H9 (cell line): ENCODE measurements at places on chromosomes 12 and 14. TPM values are rescaled to one million over a fixed set of nuclear protein-coding genes. Genes with fewer than 3 reads are reported as not detected.

The KRT86 gene
- total RNA-seq: not detected in 2 replicates

The RFX4 gene
- 0.13 and 0.57 TPM in 2 replicates for total RNA-seq

The KRT71 gene
- not detected in 2 replicates for total RNA-seq

The KRT78 gene
- not detected in 2 replicates for total RNA-seq

The HDAC7 gene
- 69.3 and 72.1 TPM in 2 replicates for total RNA-seq

The RTL1 gene
- not detected in 2 replicates for total RNA-seq

DNA sequence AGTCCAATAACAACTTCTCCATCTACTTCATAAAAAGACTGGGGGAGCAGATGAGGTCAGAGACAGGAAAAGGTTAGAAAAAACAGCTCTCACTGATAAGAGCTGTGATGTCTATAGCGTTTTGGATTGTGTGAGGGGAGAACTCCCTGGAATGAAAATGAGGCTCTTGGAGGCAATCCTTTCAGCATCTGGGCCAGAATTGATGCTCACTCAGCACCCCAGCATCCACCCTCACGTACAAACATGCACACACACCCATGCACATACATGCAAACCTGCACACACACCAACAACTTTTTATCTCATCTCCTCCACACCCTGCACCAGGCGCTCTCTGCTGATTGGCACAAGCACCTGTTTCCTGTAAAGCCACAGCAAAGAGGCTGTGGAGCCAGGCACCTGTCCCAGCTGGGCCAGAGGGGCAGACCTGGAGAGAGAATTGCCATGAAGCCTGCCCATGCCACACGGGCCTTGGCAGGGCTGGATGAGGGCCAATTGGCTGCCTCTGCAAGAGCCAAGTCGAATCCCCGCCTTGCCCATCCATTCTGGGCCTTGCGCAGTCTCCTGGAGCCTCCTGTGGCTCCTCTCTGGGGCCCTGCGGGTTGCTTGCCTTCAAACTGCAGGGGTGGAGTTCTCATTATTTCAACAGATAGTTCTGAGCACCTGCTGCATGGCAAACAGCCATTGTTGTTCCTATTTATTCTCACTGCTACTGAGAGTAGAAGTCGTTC is 53.1 kb downstream of the SYNE3 start:
- DNase-seq: no peak

GRCh38 chr12:49130151-49131050 is 794 bp downstream of the TUBA1B start:
- peak; percentile 97 for DNase-seq

DNA sequence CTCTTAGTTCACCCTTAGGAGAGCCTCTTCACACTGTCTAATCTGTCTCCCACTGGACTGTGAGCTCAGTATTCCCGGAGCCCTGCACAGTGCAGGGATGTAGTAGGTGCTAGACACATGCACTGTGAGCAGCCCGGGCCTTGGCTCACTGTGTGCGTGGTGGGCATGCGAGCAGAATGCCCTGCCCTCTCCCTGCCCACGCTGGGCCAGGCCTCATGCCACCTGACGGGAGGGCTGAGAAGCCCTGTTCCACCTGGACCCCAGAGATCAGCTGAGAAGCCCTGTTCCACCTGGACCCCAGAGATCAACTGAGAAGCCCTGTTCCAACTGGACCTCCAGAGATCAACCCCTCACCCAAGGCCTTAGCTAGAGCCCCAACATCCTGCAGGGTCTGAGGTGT is 10.9 kb downstream of the RPS6KL1 start:
- no peak for DNase-seq

GRCh38 chr12:52191841-52192791 is at the start of gene KRT80:
KRT80 (minus strand) TSS chr12:52192014; CDS start chr12:52191902, 112 bp downstream.
- no peak for DNase-seq

DNA sequence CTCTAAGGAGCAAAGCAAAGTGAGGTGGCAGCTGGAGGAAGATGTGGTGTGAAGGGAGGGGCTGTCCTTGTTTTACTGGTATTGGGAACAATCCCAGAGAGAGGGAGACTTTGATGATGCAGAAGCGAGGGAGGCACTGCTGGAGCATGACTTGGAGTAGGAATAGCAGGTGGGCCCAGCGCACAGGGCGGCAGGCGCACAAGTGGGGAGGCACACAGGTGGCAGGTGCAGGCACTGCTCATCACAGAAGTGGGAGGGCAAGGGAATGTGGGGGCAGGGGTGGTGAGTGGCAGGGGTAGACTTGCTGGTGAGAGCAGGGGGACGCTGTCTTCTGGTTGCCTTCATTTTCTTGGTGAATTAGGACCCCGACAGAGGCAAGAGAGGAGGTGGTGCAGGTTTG is 11.5 kb upstream of the IFI27 start:
- DNase-seq: peak; percentile 8

- no peak for DNase-seq
Measured at GRCh38 chr14:21258005-21258888, 11.0 kb downstream of the HNRNPC start.

DNA sequence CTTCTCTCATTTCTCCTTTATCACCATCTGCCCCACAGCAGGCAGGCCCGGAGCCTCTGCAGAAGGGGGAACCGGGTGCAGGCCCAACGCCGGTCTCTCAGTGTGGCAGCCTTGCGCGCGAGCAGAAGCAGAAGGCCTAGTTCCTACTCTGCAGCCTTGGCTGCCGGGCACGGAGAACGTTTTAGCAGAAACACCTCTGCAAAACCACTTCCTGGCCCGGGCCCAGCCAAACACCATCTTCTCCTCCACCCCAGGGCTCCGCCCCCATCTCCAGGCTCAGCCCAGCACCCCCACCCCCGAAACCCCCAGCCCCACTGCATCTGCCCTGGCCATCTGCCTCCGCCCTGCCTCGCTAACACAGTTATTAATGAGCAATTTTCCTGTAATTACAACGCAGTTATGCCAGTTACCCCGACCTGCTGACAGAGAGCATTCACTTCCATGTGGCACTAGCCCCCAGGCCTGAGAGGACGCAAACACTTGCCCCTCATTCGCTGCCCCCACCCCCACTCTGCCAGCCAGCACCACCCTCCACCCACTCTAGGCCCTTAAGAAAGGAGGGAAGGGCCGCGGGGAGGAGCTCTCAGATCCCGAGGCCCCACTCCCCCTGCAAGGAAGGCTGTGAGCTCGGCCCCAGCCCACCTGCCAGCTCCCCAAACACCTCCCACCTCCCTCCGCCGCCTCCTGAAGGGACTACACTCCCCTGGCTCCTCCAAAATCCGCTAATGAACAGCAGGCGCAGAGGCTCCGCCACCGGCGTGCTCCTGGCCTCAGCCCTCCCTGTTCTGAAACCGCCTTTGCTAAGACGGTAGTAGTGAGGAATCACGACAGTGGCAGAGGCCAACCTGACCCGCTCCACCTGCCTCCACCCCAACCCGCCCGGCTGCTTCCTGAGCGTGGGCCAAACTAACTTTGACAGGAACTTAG is 44.7 kb upstream of the FBRSL1 start:
- DNase-seq: peak; percentile 62

DNA sequence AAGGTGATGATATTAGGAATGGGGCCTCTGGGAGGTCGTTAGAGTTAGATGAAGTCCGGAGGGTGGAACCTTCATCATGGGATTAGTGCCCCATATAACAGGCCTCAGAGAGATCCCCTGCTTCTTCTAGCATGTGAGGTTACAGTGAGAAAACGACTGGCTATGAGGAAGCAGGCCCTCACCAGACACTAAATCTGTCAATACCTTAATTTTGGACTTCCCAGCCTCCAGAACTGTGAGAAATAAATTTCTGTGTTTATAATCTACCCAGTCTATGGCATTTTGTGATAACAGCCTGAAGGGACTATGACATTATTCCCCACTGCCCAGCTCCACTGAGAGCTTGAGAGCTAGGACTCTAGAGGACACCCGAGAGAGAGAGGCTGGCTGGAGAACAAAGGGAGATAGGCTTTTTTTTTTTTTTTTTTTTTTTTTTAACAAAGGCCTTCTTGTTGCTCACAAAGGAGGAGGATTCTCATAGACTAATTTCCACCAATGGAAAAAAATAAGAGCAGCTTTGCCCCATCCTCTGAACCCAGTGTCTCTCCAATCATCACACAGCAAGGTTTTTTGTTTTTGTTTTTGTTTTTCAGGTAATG is 87.8 kb upstream of the EEA1 start:
- no peak for DNase-seq

- DNase-seq: peak; percentile 70
Measured at GRCh38 chr14:96038920-96039632, at the start of gene C14orf132. C14orf132 (plus strand) TSS chr14:96039362; CDS start chr14:96039501, 139 bp downstream.

DNA sequence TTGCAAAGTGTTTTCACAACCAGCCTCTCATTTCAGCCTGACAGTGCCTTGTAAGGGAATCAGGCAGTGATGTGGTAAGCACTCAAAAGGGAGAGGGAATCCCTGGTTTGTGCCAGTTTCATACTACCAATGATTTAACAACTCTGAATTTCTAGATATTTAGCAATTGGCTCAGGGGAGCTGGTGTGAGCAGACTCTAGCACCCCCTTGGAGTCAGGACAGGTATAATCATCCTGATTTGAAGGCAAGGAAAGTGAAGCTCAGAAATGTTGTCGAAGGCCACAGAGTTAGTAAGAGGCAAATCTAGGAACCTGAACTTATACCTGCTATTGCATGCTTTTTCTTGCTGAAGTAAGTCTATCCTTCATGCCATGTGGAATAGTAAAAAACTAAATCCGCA is 63.1 kb upstream of the DACT1 start:
- DNase-seq: no peak

- DNase-seq: no peak
Measured at GRCh38 chr12:67425394-67425793, 156.2 kb downstream of the CAND1 start.

DNA sequence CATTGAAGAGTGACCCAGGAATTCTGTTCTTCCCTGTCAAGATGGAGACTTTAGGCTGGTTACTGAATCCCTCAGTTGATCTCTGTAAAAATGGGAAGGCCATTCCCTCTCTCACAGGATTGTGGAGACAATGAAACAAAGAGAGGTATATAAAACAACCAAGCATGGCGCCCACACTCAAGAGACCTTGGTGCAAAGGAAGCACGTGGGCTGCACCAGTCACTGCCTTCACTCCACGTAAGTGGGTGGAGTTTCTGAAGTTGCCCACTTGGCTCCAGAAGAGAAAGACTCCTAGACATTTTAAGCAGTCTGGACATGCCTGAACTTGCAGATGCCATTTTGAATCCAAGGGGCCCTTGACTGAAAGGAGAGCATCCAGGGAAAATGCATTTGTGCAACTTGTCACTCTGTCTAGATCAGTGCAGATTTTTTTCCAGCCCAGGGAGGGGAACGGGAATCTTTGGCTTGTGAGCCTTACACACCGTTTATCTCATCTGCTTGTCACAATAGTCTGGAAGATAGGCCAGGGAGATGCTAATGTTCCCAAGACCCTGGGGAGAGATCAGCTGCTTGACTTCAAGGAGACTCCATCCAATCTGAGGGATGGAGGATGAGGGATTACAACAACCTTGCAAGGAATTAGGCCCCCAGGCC is 96.9 kb upstream of the TBX3 start:
- no peak for DNase-seq

DNA sequence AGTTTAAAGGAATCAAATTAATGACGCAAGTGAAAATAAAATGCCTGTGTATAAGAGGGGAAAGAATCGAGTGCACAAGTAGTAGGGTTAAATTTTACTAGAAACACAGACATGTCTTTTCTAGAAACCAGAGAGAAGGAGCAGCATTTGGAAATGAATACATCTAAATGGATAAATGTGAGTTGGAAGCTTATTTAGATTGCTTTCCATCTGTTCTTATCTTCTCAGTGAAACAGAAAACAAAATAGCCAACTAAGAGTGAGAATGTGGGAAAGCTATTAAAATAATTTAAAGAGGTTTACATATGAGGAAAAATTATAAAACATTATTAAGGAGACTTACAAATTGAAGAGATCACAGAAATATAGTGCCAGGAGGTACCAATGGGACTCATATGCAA is 1818.9 kb upstream of the FLRT2 start:
- DNase-seq: no peak

GRCh38 chr14:78950649-78951048 is 780.5 kb downstream of the NRXN3 start:
- no peak for DNase-seq

- DNase-seq: no peak
Measured at GRCh38 chr12:123939716-123940626, 32.7 kb downstream of the CCDC92 start.

DNA sequence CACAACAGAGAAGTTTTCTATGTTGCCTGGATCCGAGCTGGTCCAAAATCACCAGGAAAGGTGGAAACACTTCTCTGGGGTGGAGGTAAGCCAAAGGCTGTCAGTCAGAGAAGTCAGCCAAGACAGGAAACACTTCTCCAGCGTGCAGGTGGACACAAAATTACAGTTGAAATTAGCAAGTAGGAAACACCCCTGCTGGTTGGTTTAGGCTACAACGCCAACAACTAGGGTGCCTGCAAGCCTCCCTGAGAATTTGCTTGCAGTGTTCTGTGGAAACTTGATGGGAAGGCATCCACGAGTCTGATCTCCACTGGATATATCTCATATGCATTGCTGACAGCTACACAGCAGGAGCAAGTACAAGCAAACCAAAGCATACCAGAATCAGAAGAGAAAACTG is 600.5 kb downstream of the RERGL start:
- DNase-seq: peak; percentile 50

DNA sequence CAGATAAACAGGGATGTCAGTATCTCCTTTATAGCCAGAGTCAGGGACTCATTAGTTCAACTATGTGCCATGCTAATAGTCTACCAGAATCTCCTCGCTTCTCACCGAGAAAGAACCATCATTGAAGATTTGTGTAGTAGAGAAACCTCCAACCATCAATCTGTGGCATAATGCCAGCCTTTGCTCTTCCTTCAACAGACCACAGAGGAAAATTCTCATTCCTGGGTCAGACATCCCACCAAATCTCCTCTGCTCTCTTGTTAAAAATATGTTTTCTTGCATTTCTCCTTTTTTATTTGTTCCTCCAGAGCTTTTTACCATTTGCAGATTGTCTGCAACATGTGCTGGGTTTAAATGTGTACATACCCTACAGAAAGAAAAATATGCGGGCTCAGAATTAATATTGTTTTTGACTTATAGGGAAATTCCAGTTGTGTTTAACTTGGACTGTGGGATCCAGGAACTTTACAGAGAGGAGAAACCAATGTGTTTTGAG is 64.9 kb downstream of the LLPH start:
- no peak for DNase-seq

DNA sequence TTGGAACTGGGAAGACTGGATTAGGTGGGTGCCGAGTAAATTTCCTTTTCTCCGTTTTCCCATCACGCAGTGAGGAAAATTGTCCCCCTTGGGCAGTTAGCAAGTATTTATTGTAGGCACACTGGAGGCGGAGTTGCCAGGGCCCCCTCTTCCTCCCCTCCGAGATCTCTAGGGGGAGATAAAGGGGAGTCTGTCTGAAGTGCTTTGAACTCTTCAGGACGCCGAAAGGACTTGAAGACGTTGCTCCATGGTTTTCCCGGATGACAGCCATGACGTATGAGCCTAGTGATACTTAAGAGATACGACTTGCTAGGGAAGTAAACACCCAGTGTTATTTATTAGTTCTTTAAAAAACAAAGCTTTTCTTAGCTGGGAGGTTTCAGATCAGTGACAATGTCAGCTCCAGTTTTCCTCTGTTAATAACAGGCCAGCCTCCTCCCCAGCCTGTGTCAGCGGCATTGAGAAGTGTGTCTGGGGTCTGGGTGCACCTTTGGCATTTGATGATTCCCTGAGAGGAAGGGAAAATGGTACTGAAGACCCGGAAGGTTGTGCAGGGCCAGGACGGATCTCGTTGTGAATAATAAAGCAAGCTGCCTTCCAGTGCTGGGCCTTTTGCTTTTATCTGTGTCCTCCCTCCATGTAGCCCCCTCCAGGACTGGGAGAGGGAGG is 78.7 kb downstream of the TSPAN9 start:
- no peak for DNase-seq
